NCI-H510A treated with DMSO at 0.1 percent for 48 hours (cell line): ENCODE measurements at places on chromosomes 3 and 15.

- DNase-seq = no peak
These were observed 8.5 kb downstream of the TGFBR2 start for GRCh38 chr3:30614943-30615342.

- no peak for DNase-seq
These were observed 36.4 kb downstream of the EIF3J start for GRCh38 chr15:44573386-44573785.

GRCh38 chr3:126132751-126133511 is 47.5 kb downstream of the ALDH1L1 start:
- DNase-seq = no peak

- no peak for DNase-seq
These were observed 634.1 kb downstream of the RBMS3 start for GRCh38 chr3:29914861-29915524.

GRCh38 chr3:168989396-168989795 is 674.1 kb downstream of the MECOM start:
- no peak for DNase-seq

DNA sequence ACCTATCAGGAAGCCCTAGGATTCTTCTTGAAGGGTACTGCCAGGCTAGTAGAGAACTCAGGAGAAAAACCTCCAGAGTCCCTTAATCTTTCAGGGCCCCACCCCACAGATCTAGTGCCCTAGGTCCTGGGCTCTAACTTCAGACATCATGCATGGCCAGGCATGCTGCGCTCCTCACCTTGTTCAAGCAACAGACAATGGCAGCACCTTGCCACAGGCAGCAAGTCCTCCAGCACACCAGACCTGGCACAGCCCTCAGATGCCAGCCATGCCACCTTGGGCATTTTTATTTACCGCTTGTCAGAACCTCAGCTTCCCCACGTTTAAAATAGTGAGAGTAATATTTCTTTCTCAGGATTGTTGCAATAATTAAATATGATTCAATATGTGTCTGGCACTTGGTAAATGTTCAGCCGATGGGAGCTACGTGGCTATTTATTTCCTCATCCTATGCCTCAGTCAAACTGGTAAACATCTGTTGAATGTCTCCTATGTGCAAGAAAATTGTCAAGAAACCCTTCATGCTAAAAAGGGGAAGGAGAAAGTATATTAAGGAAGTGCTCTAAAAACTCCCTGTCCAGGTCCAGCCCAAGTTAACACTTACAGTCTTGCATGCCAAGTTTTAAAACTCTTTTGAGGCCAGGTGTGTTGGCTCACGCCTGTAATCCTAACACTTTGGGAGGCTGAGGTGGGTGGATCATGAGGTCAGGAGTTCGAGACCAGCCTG is 14.5 kb upstream of the CCR1 start:
- DNase-seq = no peak

GRCh38 chr3:35946854-35947515 is 307.7 kb downstream of the ARPP21 start:
- peak; percentile 20 for DNase-seq

DNA sequence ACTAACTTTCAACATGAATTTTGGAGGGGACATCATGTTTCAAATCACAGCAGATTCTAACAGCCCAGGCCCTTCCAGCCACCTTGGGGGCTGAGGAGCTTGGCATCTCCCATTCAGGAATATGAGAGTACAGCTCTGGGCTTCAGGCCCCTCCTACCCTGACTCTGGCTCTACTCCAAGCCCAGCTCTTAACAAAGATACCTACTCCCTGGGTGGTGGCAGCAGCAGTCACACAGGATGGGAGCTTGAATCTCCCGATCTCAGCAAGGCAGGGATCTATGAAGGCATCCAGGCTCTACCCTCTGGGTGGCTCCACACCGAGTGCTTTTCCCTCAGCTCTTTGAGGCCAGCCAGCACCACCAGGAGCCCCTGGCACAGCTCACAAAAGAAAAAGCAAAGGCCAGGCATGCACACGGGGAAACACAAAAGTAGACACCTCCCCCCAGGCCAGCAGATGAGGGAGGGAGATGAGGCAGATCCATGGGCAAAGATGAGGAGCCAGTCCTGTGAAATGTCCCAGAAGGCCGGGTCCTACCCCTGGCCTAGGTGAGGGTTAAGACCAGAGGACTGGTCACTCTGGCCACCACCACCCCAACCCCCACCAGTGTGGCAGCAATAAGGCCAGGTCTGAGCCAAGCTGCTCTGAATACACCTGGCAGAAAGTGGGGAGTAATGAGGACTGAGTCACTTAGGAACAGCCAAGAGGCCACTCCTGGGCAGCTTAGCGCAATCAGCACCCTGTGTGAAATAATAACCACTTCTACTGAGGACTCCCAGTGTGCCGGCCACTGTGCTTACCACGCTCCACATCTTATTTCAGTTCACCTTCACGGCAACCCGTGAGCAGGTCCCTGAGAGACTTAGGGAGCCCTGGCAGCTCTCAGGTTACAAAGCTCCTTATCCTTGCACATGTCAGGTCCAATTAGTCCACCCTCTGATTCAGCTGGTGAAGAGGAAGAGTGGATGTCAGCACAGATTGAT is 24.3 kb downstream of the PLA2G4F start:
- peak; percentile 52 for DNase-seq

- no peak for DNase-seq
These were observed 26.4 kb downstream of the RBM6 start for GRCh38 chr3:49966233-49966942.

- no peak for DNase-seq
These were observed 236.5 kb downstream of the IL20RB start for GRCh38 chr3:137194301-137194700.

GRCh38 chr3:24168977-24169376 is 223.9 kb downstream of the NR1D2 start:
- no peak for DNase-seq

GRCh38 chr15:37933666-37934065 is 774 bp upstream of the TMCO5A start:
- DNase-seq = no peak

DNA sequence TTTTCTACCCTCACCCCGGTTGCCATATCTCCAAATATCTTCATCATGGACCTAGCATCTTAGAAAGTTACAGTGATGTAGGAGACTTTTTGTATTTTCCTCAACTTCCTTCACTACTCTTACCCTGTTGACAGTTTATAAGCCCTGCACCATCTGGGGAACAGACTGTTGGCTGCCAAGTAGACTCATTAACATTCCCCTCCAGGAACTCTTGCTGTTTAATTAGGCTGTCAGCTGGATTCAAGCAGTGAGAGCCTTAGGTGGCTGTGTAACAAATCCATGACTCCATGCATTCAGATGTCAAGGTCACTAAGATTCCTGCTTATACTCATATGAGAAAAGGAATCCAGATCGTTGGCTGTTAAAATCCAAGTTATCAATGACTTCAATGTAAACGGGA is 198.3 kb downstream of the NAALADL2 start:
- no peak for DNase-seq

DNA sequence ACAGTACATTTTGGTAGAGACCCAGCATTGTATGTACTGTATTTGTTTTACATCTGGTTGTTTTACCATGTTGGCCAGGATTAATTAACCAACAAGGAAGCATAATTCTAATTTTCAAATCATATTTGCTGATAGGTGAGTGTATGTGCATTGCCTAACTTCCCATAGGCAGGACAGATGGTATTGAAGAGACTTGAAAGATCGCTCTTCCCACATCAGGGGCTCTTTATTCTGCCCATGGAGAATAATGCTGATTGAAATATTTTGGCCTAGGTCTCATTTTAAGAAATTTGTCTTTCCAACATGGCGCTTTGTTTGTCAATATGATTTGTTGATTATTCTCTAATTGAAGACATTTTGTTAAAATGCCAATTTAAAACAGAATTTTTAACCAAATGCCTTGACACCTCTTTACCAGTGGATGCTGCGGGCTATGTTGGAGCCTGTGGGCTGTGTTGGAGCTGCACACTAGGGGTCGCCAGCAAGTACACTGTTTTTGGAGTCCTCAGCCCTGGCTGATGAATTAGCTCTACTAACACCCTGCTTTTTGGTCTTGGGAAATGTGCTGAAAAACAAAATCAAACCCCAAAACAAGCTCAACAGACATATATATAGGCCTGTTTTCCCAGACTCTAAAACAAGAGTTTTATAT is 5.3 kb downstream of the P2RY12 start:
- no peak for DNase-seq

GRCh38 chr3:156611870-156612494 is 57.1 kb upstream of the SSR3 start:
- peak; percentile 42 for DNase-seq

GRCh38 chr3:5187920-5188418 is 462 bp downstream of the EDEM1 start:
- no peak for DNase-seq

DNA sequence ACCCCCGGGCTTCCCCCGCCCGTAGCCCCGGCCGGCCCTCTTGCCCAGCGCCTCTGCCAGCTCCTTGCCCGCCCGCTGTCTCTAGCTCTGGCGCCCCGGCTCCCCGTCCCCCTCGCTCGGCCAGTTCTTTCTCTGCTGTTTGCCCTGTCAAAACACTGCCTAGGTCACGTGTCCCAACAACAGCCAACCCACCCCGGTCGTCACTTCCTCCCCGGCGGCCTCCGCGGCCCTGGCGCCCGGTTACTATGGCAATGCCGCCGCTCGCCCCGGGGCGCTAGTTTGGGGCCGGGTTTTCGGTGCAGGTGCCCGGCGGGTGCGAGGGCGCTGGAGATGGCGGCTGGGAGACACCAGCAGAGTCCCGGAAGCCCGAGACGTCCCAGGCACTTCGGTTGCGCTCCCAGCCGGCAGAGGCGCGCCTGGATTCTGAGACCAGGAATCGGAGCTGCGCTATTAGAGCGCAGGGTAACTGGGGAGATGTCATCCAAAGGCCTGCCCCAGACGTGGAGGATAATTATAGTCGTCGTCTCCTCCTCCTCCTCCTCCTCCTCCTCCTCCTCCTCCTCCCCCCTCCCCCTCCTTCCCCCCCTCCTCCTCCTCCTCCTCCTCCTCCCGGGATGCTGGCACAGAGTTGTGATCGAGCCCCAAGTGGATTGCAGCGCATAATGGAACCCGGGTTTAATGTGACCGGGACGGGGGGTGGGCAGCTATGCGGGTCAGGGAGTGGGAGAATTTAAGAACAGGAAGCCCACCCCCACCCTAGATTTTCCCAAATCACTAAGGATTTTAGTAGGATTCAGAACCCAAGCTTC is at the start of gene ATOSA:
ATOSA (minus strand) TSS at position 157 of the 809 bp plus-strand sequence. CDS start 1,367 bp downstream, outside the sequence.
- peak; percentile 46 for DNase-seq

- no peak for DNase-seq
These were observed 52.3 kb downstream of the PGPEP1L start for GRCh38 chr15:98955331-98955730.

DNA sequence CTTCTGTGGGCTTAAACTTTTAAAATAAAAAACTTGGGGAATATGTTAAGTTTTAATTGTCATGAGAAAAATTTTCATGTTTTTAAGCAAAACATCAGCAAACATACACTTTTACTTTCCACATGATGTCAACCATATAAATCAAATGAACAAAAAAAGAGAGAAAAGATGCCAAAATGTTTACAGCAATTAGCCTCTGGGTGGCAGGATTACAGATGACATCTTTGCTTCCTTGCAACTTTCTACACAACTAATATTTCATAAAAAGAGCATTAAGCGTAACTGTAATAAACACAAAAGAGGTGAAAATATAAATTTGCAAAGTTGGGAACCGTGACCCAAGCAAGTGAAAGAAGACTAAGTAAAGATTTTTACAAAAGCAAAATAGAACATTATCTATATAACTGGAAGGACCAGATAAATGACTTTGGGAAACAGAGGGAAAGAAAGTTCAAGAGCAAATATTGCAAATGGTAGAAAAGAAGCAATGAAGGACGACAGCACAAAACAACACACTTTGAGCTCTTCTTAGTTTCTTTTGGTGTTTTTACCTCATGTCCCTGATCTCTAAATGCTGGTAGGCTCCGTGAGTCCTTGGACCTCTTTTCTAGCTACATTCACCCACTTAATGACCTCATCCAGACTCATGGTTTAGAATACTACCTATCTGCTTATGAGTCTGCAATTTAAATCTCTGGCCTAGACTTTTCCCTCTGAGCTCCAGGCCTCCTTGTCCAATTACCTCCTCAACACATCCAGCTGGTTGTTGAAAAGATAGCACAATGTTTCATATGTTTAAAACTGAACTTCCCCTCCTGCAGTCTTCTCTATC is 9.4 kb downstream of the TP53BP1 start:
- no peak for DNase-seq

DNA sequence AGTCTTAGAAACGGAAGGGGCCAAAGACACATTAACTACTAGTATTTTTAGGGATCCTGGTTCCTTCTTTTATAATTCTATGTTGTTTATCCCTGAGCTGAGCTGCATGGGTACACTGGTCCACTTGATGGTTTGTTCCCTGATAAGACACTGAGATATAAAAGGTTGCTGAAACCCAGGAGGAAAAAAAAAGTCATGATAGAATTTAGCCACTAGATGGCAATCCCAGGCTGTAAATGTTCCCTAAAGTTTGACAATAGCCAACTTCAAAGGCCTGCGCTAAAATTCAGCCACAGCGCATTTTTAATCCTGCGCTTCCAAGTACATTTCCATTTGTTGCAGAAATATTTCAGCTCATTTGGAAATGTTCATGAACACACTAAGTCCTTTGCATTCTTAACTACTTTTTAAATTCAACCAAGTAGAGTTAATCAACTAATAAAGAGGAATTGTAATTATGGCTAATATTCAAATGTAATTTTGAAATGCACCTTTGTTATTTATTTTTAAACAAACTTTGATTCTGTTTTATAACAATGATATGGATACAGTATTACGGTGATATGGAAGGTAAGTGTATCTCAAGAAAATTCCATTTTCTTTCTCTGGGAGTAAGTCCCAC is 249.3 kb upstream of the FEZF2 start:
- peak; percentile 62 for DNase-seq

- DNase-seq = no peak
These were observed 25.7 kb upstream of the ULK4 start for GRCh38 chr3:41987627-41988026.

DNA sequence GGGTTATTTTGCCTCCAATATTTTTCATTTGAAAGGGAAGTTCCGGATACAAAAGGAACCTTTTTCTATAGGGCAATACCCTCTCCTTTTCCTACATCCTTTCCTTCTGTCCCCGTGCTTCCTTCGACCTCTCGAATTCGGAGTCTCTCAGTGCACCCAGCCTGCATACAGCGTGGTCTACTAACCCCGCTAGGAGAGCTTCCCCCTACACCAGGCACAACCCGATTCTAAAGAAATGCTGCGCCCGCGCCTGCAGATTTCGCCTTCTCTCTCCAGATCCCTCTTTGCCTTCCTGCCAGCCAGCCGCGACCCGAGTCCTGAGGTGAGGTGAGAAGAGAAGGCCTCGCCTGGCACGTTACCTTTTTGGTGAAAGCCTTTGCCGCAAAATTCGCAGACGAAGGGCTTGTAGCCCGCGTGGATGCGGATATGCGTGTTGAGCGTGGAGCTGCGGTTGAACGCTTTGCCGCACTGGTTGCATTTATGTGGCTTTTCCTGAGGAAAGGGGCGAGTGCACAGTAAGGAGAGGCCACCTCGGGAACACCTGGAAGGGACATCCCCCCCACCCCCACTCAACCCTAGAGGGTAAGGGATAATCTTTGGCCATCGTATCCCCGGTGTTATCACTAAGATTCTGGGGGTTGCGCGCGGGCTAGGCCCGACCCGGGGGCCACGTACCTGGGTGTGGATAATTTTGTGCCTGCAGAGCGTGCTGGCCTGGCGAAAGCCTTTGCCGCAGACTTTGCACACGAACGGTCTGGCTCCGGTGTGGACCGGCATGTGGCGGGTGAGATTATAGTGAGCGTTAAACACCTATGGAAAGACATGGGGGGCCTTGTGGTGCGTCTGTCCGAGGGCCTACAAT is 2.3 kb downstream of the FEZF2 start:
- DNase-seq = no peak

- no peak for DNase-seq
These were observed 963 bp upstream of the NTRK3 start for GRCh38 chr15:88257311-88258092.

- no peak for DNase-seq
These were observed 14.0 kb downstream of the RCN2 start for GRCh38 chr15:76945494-76946093.
